ENCODE measurements at places on chromosomes 5 and 9. TPM values are rescaled to one million over a fixed set of nuclear protein-coding genes. Genes with fewer than 3 reads are reported as not detected.
A peak's percentile ranks its signal among the peaks of the same experiment; 100 is the strongest.

DNA sequence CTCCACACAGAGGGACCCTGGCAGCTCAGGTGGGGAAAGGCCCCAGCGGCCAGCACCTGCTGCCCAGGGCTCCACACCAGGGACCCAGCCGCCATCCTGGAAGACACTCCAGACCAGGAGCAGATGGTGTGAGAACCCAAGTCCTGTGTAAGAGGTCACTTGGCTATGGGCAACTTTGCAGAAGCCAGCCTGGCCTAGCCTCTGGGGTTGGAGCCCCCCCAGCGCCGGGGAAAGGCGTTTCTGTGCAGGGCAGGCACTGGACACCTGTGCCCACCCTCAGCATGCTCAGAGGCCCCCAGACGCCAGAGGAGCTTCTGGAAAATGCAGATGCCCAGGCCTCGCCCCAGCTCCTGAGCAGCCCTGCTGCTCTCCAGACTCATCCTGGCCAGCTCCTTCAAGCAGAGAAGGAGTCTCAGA lies 34.0 kb downstream of the RASGEF1C start:
- no peak for DNase-seq

- DNase-seq: no peak
Measured at GRCh38 chr5:146816775-146817387, 61.7 kb downstream of the PPP2R2B start.

DNA sequence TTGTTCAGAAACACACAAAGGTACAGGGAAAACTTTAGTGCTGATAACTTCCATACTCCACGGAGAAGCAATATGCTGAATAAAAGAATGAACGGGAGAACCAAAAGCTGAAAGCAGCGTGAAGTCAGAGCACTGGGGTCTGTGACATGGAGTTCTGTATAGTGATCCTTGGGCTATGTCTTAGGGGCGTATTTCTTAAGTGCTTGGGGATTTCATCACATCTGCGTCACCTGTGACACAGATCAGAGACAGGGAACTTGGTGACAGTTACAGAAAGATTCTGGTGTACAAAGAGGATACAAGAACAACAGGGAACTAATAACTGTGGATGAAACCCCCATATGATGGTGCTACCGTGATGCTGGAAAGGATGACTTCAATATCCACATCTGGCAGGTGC lies 81.9 kb downstream of the MARCHF3 start:
- DNase-seq: no peak

DNA sequence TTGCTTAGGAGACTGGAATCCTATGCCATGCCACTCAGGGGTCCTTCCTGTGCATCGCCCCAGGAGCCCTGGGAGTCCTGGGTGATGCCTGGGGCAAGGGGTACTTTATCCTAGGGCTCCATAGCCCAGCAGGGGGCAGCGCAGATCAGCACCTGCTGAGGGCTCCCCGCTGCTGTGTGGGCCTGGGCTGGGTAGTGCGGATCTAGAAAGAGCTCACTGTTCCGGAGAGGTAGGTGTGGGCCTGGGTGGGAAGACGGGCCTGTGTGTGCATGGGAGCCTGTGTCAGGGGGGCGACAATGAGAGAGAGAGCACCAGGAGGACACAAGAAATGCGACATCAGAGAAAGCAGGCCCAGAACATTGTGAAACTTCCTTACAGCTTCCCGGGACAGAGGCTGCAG lies 11.4 kb upstream of the DAB2IP start:
- peak; percentile 89 for DNase-seq

Gene CD72
- 0.66 TPM for polyA plus RNA-seq

Gene GRM6
- under 0.01 TPM for polyA plus RNA-seq

Gene CXCL14
- 4.5 TPM for polyA plus RNA-seq

Gene RANBP3L
- 1.0 TPM for polyA plus RNA-seq

- no peak for DNase-seq
Measured at GRCh38 chr9:1639166-1639565, 376.0 kb upstream of the SMARCA2 start.

DNA sequence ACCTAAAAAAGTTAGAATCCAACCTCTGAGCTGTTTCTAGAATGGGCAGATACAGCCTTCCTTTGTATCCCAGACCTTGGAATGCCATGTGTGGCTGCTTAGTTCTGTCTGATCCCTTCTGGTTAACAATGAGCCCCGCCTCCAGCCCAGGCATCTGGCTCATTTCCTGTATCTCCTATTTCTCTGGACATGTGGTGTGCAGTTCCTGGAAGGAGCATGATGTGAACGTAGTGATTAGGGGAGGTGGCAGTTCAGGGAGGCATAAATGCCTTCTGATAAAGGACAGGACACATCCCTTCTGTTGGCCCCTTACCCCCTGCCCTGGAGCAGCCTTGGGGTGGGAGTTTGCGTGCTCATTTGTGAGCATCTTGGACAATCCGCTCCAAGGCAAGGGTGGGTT lies 243.0 kb downstream of the ZSWIM6 start:
- no peak for DNase-seq

GRCh38 chr9:89541798-89542197 lies 43.9 kb upstream of the SEMA4D start:
- no peak for DNase-seq

Gene TNIP1
- polyA plus RNA-seq: 71.5 TPM

Gene AGXT2
- not detected for polyA plus RNA-seq

DNA sequence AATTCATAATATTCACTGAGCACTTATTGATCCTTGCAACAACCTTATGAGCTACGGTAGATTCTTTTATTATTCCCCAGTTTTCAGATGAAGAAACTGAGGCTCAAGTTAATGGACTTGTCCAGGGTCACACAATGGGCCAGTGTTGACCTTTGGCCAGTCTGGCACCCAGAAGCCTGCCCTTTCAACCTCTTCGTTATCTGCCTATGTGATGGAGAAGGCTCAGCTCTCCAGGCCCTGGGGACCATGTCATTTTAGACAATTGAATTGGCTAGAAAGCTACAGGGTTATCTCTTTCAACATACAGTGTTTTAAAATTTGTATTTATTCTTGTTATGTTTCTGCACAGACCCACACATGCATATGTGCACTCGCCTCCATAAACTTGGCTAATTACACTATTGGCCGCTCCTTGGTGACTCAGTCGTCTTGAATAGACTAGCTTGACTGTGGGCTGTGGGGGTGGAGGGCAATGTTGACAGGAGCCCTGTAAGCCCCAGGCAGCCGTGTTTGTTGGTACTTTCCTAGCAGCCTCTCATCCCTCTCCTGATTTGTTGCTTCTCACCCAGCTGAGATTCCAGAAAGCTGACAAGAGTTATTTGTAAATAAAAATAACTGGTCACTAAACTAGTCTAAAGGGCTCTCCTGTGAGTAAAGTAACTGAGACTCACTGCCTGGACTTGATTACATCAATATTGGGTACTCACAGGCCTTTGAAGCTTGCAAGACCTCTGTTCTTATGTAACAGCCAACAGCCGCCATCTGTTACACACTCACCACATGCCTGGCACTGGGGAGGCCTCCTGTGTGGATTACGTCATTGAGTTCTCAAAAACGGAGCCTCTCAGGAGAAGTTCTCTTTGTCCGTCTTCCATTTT lies 8.5 kb upstream of the ANGPTL2 start:
- DNase-seq: peak; percentile 83

DNA sequence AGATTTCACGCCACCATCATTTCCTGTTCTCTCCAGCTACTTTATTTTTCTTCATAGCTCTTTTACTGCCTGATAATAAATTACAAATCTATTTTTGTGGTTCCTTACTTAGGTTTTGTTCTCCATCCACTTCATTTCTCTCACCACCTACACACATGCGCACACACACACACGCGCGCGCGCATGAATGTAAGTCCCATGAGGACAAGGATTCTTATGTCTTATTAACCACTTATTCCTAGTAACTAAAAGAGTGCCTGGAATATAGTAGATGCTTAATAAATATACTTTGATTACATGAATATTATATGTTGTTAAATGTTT lies 116.5 kb downstream of the TRPM6 start:
- no peak for DNase-seq

- peak; percentile 67 for DNase-seq
Measured at GRCh38 chr5:1497795-1498622, 25.8 kb downstream of the LPCAT1 start.

Gene PCDHGC3
- 35.5 TPM for polyA plus RNA-seq

DNA sequence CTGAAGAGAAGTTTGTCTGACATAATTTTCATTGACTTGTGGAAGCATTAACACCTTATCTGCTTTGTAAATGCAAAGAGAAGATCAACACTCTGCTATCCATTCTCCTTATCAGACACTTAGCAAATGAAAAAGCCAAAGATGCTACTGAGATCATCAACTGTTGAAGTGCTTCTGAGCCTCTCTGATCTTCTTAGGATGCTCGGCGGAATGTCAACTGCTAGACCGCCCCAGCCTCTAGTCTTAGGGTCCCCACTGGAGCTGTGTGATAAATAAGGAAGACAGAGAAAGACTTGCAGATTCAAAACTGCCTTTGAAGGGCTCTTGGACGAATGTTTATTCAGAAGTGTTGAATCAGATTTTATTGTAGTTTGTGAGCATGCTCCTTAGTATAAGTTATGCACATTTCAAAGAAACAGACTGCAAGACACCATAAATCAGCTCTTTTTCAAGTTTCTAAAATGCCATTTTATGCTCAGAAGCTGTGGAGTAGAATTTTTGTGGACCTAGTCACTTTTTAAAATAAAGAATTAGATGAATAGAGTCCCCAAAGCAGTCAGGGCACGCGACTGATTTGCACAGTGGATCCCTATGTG lies 197.9 kb downstream of the DIRAS2 start:
- no peak for DNase-seq

DNA sequence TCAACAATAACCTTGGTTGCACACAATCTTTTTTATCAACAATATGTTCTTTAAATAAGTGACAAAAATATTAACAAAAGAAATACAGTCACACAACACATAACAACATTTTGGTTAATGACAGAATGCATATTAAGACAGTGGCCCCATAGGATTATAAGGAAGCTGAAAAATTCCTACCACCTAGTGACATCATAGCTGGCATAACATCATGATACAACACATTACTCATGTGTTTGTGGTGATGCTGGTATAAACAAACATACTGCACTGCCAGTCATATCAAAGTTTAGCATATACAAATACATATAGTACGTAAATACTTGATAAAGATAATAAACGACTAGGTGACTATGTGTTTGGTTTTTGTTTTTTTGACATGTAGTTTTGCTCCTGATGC lies 344.8 kb upstream of the POU5F2 start:
- DNase-seq: no peak

Gene ZNF618
- 1.4 TPM for polyA plus RNA-seq

Gene VCAN
- 22.1 TPM for polyA plus RNA-seq

- peak; percentile 88 for DNase-seq
Measured at GRCh38 chr5:159878988-159879471, 37.3 kb upstream of the ADRA1B start.

- DNase-seq: no peak
Measured at GRCh38 chr9:16597136-16597535, 273.3 kb downstream of the BNC2 start.

DNA sequence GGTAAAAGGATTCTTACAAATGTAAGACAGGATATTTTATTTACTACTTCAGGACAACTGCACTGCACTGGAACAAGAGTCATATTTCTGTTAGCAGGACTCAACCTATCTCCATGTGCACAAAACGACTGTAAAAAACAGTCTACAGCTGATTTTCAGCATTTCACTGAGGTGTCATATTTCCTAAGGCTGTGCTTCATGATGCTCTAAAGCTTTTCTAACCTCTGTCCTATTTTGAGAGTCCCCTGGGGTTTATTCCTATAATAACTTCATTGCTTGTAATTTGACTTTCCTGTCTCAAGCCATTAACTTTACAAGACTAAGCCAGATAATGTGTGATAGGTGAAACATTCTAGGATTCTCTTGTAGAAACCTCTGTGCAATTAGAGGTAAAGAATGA lies 472.3 kb downstream of the HINT1 start:
- DNase-seq: no peak

GRCh38 chr9:91868732-91869391 lies 81.2 kb downstream of the ROR2 start:
- DNase-seq: no peak

Gene ANKRD33B
- polyA plus RNA-seq: 1.3 TPM

Gene GABRA6
- not detected for polyA plus RNA-seq

Gene CTXN3
- polyA plus RNA-seq: not detected

DNA sequence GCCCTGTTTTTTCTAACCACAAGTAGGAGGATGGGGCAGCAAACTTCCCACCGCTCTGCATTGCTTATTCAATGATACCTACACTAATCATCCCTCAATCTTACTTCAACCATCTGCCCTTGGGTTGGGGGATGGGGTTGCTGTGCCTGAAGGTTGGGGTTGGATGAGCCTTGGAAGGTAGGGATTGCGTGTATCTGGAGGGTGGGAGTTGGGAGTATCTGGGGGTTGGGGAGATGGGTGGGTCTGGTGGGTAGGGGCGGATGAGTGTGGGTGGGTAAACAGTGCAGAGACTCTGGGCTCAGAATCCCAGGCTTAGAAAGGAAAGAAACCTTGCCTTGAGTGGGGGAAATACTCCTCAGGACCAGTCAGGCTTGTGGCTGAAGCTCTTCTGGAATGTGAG lies 467.4 kb downstream of the DIRAS2 start:
- DNase-seq: no peak

- no peak for DNase-seq
Measured at GRCh38 chr9:106291786-106292185, 571.2 kb upstream of the ZNF462 start.

GRCh38 chr5:25005431-25005830 lies 360.7 kb upstream of the CDH10 start:
- DNase-seq: no peak

GRCh38 chr5:135452321-135453030 lies at the start of gene TIFAB:
TSS of gene TIFAB (minus strand) at chr5:135452351. CDS start at chr5:135449939, 2,412 bp downstream.
- no peak for DNase-seq

DNA sequence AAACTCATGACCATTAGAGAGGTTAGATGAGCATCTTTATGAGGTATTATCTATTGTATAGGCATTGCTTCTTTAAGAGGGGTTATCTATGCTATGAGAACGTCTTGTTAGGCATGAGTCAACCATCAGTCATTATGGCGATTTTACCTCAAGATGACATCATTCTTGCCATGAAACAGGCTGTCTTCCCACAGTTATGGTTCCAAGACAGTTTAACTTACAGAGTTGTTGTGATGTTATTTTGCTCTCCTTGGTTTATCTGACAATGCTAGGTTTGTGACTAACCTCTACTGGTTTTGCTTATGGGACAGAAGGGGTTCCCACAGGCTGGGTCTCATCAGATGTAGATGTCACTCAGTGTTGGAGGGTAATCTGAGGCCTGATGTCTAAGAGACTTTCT lies 1864.7 kb upstream of the ACO1 start:
- no peak for DNase-seq

Gene CD14
- polyA plus RNA-seq: 25.1 TPM

Gene NDUFS4
- 177 TPM for polyA plus RNA-seq

Gene SPATA9
- polyA plus RNA-seq: 0.25 TPM

Gene CDX1
- polyA plus RNA-seq: 0.09 TPM

- DNase-seq: no peak
Measured at GRCh38 chr5:120604884-120605283, 140.8 kb downstream of the PRR16 start.

Gene CAPSL
- polyA plus RNA-seq: not detected

- peak; percentile 70 for DNase-seq
Measured at GRCh38 chr5:157917899-157918809, 59.2 kb upstream of the CLINT1 start.

All from right cardiac atrium (tissue), 5 donors.